ENCODE measurements at places on chromosomes 11 and 22.

- no peak for DNase-seq
These were observed 13.3 kb downstream of the SMCO4 start for GRCh38 chr11:93529707-93530467.

- no peak for DNase-seq
These were observed 1717.1 kb upstream of the RAG2 start for GRCh38 chr11:38315151-38315550.

DNA sequence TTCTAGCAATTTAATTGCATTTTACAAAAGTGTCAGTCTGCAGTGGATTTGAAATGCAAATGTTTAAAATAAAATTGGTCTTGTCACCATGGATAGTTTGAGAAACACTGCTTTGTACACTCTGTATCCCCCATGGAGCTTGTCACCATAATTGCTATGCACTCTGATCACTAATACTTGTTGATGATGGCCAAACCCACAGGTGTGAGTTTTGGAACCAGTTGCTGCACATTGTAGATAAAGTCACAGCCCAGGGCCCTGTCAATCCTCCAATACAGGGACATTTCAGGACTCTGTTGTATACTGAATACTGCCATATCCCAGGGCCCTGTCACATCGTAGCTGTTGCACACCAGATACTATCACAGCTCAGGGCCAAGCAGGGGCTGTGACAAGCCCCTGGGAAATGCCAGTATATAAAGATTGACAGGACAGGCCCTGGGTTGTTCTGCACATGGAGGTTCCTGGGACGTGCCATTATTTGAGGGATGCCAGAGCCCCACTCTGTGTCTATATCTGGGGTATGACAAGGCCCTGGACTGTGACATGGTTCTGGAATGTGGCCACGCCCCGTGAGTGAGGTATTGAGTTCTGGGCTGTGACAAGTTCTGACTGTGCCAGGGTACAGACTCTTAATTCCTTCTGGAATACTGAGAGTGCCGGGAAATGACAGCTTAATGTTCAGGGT lies 27.9 kb upstream of the SMPD1 start:
- no peak for DNase-seq

GRCh38 chr11:56898856-56899255 lies 89.9 kb upstream of the OR5AK2 start:
- no peak for DNase-seq

- no peak for DNase-seq
These were observed 17.9 kb downstream of the ASPHD2 start for GRCh38 chr22:26446808-26447515.

DNA sequence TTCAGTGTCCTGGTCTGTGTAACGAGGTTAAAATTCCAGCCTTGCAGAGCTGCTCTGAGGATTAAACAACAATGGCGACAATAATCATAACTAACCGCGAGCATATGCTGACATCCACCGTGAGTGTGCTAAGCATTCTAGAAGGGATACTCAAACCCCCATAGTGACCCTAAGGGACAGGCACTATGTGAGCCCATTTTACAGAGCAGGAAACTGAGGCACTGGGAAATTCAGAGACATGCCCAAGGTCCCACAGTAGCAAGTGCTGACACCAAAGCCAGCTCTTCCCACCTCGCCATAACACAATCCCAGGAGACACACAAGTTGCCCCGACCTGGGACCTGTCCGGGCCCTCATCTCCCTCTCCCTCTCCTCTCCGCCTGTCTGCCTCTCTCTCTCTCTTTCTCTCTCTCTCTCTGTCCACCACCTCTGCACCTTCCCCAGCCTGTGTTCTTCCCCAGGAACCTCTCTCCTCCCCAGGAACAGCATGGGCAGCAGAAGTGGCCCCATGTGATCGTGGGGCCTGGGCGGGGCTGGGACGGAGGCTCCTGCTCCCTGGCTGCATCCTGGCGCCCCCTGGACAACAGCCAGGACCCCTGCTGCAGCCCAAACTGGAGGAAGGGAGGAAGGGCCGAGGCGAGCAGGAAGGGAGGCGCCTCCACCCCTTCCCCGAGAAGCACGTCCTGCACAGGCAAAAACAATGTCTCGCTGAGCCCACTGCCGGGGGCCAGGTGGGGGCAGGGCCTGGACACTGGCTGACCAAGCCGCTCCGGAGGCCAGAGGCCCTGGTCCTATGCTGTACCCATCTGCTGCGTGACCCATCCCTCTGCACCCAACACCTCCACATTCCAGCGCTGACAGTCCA lies 14.8 kb upstream of the MFNG start:
- DNase-seq = no peak

DNA sequence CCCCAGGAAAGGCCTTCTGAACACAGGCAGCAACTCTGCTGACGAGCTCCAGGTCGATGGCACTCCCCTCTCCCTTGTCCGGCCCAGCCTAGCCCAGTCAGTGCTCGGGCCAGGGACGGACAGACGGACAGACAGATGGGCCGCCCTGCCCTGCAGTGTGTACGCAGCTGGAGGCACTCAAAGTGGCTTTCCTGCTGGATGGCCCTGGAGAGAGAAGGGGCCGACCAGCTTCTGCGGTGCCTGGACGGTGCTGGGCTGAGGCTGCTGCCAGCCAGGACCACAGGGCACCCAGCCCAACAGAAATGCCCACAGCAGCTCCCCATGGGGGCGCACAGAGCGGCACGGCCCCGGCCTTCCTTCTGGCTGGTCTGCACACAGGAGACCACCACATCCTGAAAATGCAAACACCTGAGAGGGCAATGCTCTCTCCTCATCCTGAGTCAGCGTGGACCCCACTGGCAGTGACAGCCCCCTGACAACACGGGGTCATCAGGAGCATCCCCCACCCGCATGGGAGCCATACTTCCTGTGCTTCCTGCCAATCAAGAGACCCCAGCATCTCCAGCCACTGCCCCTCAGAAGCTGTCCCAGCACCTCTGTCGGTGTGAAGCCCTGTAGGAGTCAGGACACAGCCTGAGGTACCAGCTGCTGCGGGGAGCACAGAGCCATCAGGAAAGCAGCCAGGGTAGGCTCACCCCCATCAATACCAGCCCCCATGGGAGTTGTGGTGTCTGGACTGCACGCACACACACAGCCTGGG lies 692 bp upstream of the MOB2 start:
- no peak for DNase-seq

DNA sequence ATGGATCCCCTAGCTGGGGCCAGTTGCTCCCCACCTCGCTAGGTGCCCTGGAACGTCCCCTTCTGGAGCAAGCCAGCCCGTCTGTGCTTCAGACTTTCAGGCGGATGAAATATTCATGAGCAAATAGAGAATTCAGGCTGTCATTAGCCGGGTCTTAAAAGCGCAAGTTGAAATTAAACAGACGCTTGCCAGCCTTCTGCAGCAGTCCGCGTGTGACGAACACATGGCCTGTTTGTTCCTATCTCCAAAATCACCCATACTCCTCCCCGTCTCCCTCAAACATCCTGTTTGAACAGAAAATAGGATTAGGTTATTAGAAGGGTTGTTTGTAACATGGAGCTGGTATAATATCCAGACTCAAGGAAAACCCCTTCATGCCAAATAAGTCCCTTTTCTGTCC lies 38.7 kb downstream of the MYO18B start:
- no peak for DNase-seq

GRCh38 chr22:41092847-41093411 lies 537 bp downstream of the EP300 start:
- no peak for DNase-seq

DNA sequence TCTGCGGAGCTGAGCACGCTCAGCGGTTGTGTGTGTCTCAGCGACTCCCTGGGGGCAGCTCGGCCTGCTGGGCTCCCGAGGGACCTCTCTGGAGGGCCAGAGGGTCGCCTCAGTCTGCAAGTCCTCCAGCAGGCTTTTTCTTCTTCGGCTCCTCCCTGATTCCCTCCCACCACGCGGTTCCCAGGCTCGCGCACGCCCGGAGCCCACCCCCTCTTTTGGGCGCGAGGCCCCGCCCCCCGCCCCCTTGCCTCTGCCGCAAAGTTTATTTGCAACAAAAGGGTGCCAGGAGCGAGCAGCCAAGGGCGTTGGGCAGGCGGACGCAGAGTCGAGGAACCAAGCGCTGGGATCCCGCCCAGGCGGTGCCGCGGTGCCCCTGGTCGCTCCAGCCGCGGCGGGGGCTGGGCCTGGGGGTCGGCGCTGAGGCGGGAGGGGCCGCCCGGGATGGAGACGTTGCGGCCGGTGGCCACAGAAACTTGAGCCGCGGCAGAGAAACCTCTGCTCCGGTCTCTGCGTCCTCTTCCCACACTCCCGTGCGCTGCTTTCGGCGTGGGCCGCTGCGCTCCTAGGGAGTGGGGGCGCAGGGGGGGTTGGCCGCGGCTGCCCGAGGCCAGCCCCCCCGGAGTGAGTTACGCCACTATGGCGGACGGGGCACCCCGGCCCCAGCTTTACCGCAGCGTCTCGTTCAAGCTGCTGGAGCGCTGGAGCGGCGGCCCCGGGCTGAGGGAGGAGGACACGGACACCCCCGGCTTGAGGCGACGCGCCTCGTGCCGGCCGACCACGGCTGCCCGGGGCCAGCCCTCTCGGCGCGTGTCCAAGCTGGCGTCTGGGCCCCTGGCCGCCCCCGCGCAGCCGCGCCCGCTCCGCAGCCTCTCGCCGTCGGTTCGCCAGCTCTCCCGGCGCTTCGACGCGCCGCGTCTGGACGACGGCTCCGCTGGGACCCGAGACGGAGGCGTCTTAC lies at the start of gene ARHGEF17:
ARHGEF17 (plus strand) TSS at position 274 of the 958 bp plus-strand sequence; CDS start at position 637, 363 bp downstream.
- no peak for DNase-seq

DNA sequence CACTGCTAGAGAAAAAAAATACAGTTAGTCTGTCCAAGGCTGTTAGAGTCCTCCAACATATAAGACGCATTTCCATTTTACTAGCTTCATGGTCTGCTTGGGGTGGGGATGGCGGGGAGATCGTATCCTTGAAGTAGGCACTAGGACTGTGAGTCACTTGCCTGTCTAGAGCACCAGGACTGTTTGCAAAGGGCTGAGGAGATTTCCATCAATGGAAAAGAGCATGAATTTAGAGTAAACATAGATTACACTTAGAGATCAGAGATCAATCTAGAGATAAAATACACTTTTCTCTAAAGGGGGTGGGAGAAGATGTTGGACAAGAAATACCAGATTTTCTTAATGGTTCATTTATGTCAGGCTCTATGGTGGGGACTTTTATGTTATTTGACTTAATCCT lies 1.7 kb upstream of the MS4A7 start:
- DNase-seq = no peak

GRCh38 chr11:74839971-74840370 lies 91.3 kb downstream of the RNF169 start:
- no peak for DNase-seq

DNA sequence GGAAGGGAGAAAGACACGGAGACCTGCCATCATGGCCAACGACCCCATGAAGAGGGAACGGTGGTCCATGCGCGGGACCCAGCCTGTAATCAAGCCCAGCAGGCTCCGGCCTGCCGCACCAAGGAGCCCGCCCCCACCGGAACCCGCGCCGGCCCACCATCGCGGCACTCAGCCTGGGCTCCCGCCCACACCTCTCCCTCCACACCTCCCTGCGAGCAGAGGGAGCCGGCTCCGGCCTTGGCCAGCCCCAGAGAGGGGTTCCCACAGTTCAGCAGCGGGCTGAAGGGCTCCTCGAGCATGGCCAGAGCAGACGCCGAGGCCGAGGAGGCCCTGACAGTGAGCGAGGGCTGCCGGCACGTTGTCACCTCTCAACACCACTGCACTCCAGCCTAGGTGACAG lies 1302.8 kb upstream of the CNTN5 start:
- DNase-seq = no peak

DNA sequence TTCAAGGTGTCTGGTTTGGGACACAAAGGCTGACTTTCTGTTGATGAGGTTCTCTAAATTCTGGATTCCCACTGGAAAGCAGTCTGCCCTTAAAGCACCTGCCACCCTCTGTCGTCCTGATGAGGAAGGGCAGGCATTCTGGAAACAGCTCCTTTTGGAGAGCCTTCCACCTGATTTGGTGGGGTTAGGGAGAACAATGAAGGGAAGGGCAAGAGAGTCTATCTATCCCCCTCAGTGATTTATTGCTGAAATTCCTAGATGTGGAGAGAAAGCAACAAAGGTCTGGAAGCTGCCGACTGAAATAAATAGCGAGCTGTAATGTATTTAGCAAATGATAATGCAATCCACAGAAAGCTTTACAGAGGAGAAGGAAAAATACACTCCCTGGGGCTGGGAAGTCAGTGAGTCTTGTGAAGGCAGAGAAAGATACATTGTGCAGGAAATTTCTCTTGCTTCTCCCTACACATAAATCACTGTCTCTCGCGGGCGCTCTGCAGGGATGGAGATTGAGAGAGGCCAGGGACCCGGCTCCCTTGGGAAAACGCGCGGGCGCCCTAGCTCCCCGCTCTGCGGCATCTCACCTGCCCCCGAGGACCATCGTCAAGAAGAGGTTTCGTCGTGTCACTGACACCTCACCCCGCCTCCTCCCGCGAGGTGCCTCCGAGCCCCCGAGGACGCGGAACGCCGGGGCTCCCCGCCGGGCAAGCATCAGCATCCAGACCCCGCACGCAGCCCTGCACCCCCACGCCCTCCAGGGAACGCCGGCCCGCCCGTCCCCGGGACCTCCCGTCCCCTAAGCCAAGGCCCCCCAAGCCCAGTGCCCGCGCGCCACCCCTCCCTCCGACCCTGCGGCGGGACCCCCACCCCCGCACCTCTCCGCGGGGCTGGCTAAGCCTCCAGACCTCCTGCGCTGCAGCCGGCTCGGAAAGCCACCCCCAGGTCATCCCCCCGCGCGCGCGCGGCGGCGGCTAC lies 673 bp downstream of the CDON start:
- no peak for DNase-seq

DNA sequence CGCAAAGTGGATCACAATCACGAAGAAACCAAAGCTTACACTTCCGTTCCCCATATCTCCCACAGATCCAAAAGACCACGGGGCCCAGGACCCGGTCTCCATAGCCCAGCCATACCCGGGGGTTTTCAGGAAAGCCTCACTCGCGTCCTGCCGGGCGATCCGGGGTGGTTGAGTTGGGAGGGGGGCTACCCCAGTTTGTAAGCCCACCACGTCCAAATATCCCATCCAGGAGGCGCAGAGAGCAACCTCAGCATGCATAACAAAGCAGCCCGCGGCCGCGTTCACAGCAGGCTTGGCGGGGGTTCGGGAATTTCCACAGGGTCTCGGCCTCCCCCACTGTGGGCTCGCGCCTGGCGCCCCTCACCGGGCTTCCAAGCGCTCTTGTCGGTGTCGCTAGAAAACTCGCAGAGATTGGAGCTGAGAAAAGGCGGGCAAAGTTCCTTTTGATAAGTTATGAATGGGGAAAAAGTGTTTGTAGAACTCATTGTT lies 9.5 kb downstream of the SDF2L1 start:
- no peak for DNase-seq

GRCh38 chr22:47102081-47102480 lies 339.6 kb downstream of the TBC1D22A start:
- no peak for DNase-seq

Measured in esophagus squamous epithelium (tissue), 5 donors.